ENCODE measurements at places on chromosomes 2 and 18.

GRCh38 chr2:150526827-150527226 lies 39.4 kb upstream of the RND3 start:
- DNase-seq: no peak

DNA sequence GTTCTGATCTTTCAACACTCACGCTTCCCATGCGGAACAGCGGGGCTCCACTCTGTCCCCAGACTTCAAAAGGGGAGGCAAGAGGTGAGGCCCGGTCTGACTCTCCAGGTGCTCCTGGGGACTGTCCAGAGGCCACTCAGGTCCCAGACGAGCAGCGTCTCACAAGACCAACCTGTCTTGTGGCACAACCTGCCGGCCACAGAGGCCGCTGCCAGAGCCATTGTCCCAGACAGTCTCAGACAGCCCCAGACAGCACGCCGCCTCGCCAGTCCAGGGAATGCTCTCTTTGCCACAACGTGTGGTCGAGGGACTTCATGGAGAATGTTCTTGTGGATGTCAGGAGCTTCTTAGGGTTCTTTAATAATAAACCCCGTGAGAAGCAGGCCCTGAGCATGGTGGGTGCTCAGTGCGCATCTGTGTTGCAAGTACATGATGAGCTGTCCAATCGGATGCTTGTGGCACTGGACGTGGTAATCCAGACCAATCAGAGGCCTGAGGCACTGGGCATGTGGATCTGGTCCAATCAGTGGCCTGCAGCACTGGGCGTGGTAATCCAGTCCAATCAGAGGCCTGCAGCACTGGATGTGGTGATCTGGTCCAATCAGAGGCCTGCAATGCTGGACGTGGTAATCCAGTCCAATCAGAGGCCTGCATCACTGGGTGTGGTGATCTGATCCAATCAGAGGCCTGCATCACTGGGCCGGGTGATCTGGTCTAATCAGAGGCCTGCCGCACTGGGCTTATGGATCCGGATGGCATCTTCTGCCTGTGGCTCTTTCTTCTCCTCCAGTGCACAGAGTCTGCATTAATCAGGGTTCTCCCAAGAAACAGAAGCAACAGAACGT lies 76.4 kb downstream of the TMEM18 start:
- no peak for DNase-seq

GRCh38 chr18:63551769-63552168 lies 9.6 kb downstream of the SERPINB12 start:
- DNase-seq: no peak

GRCh38 chr2:30492619-30493018 lies 45.6 kb downstream of the LCLAT1 start:
- no peak for DNase-seq

GRCh38 chr2:75166491-75166890 lies 32.8 kb downstream of the TACR1 start:
- DNase-seq: no peak

DNA sequence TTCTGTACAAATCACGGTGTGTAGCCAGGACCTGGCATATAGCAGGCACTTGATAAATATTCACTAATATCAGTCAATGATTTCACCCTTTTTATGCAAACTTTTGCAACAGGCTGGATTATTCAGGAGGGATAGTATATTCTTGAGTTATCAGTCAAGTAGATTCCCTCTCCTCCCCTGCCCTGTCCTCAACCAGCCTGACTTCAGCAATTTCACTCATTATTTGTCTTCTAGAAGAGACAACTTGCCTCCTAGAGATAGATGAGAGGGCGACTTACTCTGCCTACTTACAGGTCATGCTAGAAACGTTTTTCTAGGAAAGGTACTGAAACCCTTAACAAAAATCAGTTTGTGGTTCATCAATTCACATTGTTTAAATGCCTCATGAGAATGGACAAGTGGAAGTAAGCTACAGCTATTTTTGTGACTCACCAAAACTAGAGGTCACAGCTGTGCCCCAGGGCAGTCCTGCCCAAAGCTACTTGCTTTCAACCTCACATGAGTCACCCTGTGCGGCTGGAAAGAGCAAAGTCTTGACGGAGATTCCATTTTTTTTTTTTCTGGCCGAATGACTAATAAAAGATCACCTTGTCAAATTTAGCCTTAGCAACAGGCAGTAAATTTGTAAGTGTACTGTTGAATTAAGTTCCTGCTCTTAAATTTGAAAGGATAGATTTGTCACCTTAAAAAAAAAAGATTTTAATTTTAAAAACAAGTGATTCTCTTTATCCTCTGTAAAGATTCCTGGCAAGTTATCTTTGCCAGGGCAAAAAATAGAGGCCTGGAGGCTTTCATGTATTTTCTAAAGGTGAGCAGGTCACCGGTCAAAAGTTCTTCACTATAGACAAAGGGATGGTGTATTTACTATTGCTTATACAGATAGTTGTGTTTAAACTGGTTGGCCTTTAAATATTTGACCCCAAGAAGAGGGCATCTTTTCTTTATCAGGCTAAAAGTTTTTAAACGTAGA lies 109.0 kb upstream of the SLC35G4 start:
- no peak for DNase-seq
